CD4-positive, alpha-beta T cell treated with Interleukin-15 for 4 hours (primary cell): ENCODE measurements at places on chromosomes 6 and 20.
A peak's percentile ranks its signal among the peaks of the same experiment; 100 is the strongest.

GRCh38 chr20:57326667-57327455, 2.7 kb upstream of the SPO11 start:
- DNase-seq = no peak

GRCh38 chr6:133062077-133062476, 179.1 kb upstream of the EYA4 start:
- no peak for DNase-seq

DNA sequence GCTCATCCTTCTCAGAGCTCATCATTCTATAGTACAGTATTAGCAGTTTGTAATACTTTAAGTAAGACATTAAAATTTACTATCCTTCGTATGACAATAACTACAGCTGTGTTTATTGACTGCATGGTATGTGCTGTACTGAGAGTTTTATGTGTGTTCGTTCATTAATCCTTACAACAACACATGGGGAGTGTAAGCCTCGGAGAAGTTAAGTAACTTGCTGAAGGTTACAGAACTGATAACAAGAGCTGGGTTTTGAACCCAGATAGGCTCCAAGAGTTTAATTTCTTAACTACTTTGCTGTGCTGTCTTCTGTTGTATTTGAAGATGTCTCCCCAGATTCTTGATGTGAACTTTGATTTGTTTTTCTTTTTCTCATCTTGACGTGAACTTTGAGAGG, 23.7 kb downstream of the BRPF3 start:
- no peak for DNase-seq

DNA sequence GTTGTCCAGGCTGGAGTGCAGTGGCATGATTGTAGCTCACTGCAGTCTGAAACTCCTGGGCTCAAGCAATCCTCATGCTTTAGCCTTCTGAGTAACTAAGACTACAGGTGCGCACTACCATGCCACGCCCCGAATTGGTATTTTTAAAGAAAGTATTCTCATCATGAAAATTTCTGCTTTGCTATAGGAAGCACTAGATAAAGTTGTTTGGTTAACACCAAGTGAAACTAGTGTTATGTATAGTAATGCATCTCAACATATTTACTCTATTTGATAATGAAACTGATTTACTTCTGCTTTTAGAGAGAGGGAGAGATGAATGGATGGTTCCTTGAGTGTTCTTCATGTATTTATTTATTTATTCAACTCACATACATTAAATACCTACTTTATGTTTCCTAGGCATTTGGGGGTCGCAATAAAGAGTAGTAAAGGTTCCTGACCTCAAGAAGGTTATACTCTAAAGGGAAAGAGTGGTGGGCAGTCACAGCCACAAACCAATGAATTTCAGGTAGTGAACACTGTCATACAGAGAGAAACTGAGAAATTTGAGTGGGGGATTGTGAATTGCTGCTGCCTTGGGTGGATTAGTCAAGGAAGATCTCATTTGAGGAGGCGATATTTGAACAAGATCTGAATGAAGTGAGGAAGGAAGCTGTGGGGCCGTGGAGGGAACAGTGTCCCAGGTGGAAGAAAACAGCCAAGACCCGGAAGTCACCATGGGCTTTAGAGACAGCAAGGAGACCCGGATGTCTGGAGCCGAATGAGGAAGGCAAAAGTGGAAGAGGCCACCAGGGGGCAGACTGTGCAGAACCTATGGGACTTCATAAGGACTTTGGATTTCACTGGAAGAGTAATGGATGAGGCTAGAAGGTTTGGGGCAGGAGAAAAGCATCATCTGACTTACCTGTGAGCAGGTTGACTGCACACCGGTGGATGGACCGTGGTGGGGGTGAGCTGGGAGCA, 185.6 kb downstream of the TSHZ2 start:
- DNase-seq = peak; percentile 16

DNA sequence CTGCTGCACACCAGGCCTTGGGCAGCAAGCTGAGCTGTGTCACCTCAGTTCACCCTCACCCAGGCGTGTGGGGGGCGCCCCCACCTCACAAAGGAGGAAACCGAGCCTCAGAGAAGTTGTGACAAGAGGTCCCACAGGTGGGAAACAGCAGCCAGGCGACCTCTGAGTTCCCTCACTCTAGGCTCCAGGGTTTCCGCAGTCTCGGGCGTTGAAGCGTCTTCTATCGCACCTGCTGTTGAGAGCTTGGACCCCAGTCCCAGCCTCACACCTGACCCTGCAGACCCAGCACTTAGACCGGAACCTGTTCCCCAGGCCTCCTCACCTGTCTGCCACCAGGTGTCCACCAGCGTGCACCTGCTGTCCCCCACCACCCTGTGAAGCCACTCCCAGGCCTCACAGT, 22.3 kb upstream of the APMAP start:
- no peak for DNase-seq

GRCh38 chr6:44800171-44800783, 412.8 kb downstream of the CDC5L start:
- DNase-seq = no peak
